ENCODE measurements at places on chromosomes 3 and 15.

GRCh38 chr3:127217596-127218453 lies 24.9 kb downstream of the PRR23E start:
- DNase-seq: no peak

GRCh38 chr3:170372190-170372879 lies 14.8 kb downstream of the SKIL start:
- no peak for DNase-seq

DNA sequence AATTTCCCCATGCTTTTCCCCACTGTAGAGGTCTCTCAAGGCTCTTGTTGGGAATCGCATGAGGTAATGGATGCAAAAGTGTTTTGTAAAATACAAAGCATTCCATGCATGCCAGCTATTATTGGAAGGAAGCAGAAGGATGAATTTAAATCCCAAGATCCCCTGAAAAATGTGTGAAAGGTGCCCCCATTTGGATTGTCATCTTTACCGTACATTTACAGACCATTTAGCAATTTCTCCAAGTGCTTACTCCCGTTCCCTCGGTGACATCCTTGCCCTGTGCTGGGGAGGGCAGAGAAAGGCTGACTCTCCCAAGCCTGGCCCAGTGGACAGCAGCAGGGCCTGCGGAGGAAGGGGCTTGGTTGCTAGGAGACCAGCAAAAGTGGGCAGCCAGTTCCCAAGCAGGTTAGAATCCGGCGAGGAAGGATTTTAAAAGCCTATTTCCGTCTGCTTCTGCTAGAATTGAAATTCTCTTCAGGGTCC lies 31.1 kb upstream of the NEO1 start:
- DNase-seq: no peak

DNA sequence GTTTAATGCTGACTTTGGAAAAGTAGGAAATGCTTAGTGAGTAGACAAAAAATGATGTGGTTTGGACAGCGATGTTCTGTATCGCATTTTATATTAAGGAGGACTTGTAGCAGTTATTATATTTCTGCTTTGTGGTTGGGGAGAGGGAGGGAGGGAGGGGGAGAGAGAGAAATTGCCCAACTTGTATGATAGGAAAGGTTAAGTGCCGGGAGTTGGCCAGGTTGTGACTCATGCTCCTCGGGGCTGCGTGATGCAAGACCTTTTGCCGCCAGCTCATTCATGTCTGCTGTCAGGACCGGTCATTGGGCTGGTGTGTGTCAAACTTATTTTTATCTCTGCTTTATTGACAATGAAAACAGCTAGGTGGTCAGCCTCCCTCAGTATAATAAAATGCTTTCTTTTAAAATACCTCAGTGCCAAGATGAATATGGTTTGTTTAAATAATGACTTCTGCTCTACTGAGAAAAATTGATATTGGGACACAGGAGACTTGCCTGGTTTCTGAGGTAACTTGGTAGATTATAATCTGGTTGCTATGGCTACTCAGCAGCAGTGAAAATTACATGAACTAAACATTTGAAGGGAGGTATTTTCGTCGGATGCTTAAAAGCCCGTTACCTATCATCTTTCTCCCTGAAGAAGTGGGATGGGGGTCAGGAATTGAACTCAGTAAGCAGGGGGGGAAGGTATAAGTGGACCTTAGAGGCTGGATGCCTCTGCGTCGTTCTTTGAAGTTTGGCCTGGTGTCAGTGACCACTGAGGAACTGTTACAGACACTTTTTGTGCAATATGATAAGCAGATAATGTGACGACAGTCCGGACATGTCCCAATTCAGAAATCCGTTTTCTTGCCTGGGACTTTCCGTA lies 90.7 kb downstream of the FNDC3B start:
- DNase-seq: peak; percentile 42

DNA sequence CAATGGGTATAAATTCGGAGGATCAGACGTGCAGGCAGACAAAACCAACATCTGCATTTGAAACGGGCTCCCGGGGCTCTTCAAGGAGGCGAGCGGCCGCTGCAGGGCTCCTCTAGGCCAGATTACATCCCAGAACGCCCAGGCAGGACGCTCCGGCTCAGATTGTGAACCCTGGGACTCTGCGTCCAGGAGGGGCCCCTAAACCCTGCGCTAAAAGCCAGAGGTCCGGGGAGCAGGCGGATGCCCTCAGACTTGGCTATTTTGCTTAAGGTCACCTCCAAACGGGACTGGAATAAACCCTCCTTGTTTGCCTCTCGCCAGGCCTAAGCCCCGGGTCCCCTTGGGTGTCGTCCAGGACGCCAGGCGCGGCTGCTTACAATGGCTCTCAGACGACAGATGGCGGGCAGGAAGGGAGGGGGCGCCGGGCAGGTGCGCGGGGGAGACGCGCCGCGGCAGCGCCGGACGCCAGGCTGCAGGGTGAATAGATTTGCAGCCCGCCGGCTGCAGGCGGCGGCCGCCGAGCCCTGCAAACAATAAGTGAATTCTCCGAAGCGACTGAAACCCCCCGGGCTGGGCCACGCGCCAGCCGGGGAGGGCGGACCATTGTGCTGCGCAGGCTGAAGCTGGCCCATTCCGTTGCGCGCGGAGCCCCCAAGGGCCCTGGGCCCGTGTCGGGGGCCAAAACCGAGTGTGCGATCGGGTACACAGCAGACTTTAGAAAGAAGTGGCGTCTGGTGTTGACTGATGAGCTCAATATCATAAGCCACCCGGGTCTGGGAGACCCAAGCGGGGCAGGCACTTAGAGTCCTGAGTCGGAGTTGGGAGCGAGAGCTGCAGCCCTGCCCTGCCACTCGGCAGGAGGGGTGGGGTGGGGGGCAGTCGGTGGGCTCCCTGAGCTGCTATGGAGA lies 32.3 kb upstream of the AMOTL2 start:
- no peak for DNase-seq

- DNase-seq: no peak
Measured at GRCh38 chr3:183189641-183190040, 27.1 kb upstream of the LAMP3 start.

DNA sequence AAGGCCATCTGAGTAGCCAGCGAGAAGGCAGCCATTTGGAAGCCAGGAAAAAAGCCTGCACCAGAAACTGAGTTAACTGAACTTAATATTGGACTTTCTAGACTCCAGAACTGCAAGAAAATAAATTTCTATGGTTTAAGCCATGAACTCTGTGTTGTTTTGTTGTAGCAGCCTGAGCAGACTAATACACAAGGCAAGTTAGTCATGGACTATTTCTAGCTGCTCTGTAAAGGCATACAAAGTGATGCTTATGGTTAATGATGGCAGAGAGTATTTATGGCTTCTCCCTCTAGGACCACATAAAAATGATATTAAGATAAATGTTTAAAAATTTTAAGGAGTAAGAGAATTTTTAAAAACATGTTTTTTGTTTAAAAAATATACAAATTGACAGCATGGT lies 37.1 kb downstream of the PROS1 start:
- DNase-seq: no peak

GRCh38 chr15:58125333-58125732 lies 12.8 kb upstream of the AQP9 start:
- DNase-seq: no peak

DNA sequence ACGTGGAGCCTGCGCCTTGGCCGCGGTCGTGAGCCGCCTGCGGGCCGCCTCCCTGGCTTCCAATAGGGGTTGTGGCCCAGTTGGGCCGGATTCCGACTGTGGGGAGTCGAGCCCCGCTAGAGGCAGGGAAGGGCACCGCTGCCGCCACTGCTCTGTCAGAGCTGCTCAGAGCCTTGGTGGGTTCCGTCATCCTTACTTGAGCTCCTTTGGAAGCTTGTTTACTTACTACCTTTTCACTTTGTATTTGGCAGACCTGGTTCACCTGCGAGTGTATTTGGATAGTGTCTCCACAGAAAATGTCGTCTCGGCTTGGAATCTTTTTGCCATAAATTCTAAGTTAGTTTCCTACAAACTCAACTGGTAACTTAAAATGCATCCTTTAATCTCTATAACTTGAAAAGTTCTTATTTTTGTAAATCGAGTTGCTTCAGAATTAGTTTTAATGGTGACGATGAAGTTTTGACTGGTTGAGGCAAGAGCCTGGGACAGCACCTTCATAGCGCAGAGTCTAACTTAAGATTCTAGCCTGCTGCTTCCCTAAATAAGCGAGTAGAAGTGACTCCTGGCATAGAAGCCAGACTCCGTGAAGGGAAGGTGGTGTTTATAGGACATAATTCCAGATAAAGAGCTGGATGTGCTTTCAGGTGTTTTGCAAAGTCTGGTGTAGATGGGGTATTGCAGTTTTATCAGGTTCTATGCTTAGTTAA lies 800 bp downstream of the DAG1 start:
- DNase-seq: no peak

- no peak for DNase-seq
Measured at GRCh38 chr3:183298701-183299153, 45.7 kb downstream of the B3GNT5 start.

DNA sequence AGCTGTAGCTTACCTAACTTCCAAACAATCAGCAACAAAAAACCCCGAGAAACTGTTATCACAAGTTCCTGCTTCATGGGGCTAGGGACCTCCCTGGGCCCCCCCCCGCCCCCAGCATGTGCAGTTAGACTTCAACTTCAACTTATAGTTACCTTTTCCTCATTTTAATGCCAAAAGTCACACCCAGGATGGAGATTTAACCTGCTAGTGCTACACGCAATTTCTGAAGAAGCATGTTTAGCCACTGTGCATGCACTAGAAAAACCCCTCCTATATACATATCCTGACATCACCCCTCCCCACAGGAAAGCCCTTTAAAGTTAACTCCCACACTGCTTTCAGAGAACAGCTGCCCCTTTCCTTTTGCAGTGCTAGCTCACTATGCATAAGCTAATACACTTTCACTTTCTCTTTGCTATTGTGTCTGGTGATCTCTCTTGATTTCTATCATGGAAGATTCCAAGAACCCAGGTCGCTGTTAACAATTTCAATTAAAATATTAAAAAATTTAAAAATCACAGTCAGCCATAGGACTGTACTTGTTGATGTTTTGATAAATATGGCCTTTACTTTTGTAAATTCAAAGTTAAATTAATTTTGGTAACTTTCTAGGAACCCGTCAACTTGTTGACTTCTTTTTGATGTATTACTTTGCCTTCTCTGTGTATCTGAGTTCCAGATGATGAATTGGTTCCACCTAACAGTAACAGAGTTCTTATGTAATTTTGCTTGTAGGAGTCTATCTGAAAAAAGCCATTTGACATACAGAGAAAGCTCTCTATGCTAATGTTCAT lies 75.2 kb upstream of the ACAD9 start:
- peak; percentile 59 for DNase-seq

DNA sequence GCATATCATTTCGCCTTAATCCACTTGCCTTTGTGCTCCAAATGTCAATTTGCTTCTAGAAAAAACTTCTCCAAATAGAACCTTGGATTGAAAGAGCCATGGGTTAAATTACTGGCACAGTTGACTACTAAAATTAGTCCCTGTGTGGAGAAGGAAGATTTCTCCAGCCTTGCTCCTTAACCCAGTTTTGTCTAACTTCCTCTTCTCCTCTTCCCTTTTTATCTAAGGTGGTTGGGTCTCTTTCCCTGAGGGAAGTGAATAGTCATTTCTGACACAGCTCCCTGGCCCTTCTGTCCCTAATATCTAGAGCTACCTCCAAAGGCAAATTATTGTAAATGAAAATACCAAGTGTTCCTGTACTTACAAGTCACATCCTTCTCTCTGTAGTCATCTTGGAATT lies 527.9 kb upstream of the TBL1XR1 start:
- no peak for DNase-seq

GRCh38 chr3:193819117-193820010 lies 226.4 kb downstream of the OPA1 start:
- DNase-seq: no peak

- DNase-seq: no peak
Measured at GRCh38 chr3:86949850-86950249, 41.1 kb downstream of the VGLL3 start.

DNA sequence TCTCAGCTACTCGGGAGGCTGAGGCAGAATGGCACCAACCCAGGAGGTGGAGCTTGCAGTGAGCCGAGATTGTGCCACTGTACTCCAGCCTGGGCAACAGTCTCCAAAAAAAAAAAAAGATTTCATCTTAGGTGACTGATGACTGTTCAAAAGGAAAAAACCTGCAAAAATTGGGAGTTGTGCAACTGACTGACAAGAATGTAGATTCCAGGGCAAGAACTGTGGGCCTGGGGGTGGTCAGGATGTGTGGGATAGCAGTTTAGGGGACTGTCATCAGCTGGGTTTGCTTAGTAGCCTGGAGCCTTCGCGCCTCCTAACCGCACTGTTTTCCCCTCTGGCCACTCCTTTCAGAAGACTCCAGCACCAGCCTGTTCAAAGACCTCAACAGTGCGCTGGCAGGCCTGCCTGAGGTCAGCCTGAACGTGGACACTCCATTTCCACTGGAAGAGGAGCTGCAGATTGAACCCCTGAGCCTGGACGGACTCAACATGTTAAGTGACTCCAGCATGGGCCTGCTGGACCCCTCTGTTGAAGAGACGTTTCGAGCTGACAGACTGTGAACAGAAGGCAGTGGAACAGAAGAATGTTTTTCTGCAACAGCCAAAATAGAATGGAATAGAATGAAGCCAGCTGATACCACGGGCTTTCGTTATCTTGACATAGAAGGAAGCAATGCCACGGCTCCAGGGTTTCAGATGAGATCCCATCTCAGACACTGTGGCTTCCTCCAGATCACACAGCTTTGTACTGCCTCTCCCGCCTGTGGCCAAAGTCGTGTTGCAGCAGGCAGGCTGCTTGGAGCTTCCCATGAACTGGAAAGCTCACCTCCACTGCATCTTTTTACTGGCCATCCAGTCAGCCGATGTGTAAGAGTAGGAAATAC lies 75.3 kb upstream of the BLM start:
- DNase-seq: no peak

GRCh38 chr3:37543666-37544065 lies 318.0 kb upstream of the CTDSPL start:
- DNase-seq: no peak

DNA sequence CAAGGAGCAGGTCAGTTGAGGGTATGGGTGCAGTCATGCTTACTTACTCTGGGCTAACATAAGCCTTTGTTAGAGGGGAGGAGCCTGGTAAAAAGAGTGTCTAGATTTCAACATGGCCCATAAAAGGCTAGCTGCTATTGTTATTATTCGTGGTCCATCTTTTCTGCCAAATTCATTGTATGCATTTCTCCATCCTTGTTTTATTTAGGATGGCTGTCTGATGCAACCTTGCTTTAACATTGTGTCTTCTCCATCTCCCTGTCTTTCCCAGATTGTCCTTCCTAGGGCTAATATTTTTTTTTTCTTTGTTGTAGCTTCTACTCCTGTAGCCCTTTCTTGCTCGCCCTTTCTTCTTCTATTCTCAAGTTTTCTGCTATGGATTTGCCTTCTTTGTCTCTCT lies 12.6 kb downstream of the RBMS3 start:
- no peak for DNase-seq

GRCh38 chr15:77528290-77528967 lies 104.3 kb downstream of the LINGO1 start:
- DNase-seq: no peak

Data from stimulated activated CD8-positive, alpha-beta memory T cell treated with anti-CD3 and anti-CD28 coated beads, Interleukin-7, amount 100 ng/mL, for 48 hours (primary cell).